ENCODE measurements at places on chromosomes 5 and 9.
A peak's percentile ranks its signal among the peaks of the same experiment; 100 is the strongest.

GRCh38 chr9:15211815-15212495, 95.1 kb downstream of the TTC39B start:
- peak; percentile 41 for DNase-seq

GRCh38 chr9:111467778-111468367, 16.3 kb downstream of the ECPAS start:
- DNase-seq, result no peak

- DNase-seq, result peak; percentile 94
Observed at GRCh38 chr5:68046445-68046844, 169.1 kb upstream of the PIK3R1 start.

DNA sequence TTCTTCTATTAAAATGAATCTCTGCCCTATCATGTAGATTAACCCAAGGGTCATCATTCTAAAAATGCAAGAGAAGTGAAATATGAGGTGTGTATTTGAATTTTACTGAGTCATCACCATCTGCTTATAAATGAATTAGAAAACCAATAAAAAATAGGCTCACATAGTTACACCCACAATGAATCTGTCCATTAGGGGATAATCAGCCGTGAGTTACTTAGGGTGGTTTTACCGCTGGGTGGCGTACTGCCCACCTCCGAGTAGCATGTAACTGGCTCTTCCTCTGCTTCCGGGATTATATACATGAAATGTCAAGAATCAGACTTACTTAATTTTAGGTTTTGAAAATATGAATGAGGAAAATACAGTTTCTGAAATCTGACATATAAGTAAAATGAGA, 332.9 kb upstream of the CCNG1 start:
- DNase-seq, result no peak

- peak; percentile 60 for DNase-seq
Observed at GRCh38 chr9:96062031-96062430, 186.5 kb downstream of the ERCC6L2 start.

- DNase-seq, result no peak
Observed at GRCh38 chr5:174692381-174692780, 32.0 kb upstream of the MSX2 start.

DNA sequence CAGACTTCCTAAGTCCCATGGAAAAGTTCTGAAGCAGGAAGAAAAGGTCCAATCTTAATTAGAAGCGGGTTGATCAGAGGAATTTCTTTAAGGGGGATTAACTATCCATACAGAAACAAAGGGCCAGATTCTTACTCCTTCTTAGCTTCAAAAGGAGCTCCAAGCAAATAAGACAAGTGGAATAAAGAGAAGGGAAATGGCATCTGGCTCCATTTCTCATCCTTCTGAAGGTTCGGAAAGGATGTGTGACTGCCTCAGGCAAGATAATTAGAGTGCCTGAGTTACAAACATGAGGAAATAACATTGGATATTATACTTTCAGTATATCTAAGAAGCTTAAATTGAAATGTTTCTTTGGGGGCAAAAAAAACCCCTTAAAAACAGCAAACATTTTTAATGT, 88.1 kb upstream of the ADAMTS19 start:
- DNase-seq, result no peak

GRCh38 chr9:69996967-69997366, 46.7 kb upstream of the MAMDC2 start:
- DNase-seq, result peak; percentile 72

- DNase-seq, result no peak
Observed at GRCh38 chr5:5373351-5373989, 49.0 kb upstream of the ICE1 start.

DNA sequence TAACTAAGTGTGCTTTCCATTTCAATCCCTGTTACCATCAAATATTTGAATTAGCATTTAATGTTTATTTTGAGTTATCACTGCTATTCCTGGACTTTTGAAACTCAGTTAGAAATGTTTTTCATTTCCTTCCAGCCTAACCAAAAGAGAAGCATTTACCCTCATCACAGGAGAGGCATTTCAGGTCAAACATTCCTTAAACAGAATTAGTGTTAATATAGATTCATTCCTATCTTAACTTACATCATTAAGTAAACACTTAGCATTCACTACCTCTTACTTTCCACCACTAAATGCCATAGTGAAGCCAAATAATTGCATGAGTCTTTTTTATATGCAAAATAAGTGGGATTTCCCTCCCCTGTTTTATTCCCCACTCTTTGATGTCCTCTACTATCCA, 136.6 kb upstream of the OR13F1 start:
- no peak for DNase-seq

- peak; percentile 47 for DNase-seq
Observed at GRCh38 chr5:68217528-68217927, 2.0 kb downstream of the PIK3R1 start.

GRCh38 chr9:36800455-36800854, 227.8 kb downstream of the MELK start:
- DNase-seq, result no peak

DNA sequence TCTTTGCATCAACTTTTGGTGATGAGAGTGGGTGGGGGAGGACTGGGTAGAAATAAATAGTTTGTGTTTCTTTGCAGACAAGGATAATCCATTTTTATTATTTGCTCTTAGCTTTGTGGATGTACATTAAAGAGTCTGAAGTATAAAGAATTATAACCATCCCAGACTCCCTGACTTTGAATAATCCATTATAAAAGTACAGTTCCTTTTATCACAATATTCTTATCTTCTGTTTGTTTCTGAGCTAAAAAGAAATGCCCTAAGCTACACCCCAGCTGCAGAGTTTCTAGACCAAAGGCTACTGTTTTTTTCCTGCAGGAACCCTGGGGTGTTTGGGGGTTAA, 77.9 kb downstream of the NDFIP1 start:
- no peak for DNase-seq

- no peak for DNase-seq
Observed at GRCh38 chr5:37090123-37090726, 159.0 kb downstream of the CPLANE1 start.

DNA sequence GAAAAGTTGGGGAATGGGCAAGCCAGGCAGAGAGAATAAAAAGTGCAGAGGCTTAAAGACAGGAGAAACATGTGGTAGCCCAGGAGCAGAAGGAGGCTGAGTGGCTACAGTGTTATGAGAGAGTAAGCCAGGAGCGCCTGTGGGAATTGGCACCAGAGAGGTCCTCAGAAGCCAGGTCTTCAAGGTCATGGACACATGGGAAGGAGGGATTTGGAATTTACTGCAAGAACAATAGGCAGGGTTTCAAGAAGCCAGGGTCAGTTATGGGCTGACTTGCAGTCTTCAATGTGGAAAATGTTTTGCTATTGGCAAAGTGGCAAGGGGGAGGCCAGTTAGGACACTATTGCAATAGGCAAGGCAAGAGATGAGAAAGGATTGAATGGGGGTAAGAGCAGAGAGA, 29.3 kb downstream of the ERAP1 start:
- DNase-seq, result no peak

- DNase-seq, result no peak
Observed at GRCh38 chr5:61386045-61386800, 54.2 kb downstream of the ZSWIM6 start.

GRCh38 chr5:143222287-143223231, 180.9 kb downstream of the NR3C1 start:
- no peak for DNase-seq

GRCh38 chr5:154646745-154647113, 108.4 kb upstream of the LARP1 start:
- no peak for DNase-seq

DNA sequence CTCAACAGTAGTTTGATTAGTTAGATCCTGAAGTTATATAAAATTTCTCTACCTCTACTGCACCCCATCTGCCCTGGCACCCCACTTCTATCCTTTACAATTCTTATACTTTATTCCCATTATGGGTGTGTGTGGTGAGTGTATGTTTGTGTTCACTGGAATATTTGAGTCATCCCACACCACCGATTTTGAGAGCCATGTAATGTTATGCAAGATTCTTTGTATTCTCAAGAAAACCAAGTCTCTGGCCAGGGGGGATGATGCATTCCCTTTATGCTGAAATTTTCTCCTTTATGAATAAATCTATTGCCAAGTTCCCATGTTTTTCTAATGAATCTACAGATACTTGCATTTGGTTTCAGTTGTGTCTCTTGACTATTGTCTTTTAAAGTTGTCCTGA, 266.8 kb downstream of the ARHGEF28 start:
- DNase-seq, result peak; percentile 98

DNA sequence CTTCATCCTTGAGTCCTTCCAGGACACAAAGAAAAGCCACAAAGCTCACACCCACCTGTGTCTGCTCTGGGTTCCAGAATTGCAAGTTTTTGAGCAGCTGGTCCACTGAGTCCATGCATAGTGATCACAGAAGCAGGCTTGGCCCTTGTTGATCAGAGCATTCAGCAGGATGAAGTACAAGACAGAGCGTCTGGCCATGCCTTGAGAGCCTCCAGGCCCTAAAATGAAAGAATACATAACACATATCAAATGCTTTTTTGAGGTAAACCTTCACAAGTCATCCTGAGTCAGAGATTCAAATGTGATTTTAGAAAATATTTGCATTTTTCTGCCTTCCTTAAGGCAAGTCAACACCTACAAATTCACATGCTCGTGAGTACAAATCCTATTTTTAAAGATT, 10.3 kb downstream of the C6 start:
- DNase-seq, result no peak

DNA sequence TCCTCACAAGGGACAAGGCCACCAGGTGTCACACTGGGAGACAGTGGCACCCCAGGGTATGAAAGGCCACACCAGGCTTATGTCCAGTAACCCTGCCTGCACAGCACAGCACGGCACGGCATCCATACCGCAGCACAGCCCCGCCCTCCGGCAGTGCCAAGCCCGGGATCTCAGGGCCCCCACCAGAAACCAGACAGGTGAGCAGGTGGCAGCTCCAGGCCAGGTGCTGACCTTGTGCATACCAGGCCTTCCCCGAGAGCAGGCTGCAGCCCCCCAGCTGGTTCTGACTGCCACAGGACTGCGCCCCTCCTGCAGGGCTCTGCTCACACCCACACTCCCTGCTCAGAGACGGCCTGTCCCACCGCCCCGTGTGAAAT, 56.5 kb downstream of the ADAMTS2 start:
- DNase-seq, result no peak

- peak; percentile 78 for DNase-seq
Observed at GRCh38 chr5:127875235-127876021, 172.2 kb downstream of the CCDC192 start.

DNA sequence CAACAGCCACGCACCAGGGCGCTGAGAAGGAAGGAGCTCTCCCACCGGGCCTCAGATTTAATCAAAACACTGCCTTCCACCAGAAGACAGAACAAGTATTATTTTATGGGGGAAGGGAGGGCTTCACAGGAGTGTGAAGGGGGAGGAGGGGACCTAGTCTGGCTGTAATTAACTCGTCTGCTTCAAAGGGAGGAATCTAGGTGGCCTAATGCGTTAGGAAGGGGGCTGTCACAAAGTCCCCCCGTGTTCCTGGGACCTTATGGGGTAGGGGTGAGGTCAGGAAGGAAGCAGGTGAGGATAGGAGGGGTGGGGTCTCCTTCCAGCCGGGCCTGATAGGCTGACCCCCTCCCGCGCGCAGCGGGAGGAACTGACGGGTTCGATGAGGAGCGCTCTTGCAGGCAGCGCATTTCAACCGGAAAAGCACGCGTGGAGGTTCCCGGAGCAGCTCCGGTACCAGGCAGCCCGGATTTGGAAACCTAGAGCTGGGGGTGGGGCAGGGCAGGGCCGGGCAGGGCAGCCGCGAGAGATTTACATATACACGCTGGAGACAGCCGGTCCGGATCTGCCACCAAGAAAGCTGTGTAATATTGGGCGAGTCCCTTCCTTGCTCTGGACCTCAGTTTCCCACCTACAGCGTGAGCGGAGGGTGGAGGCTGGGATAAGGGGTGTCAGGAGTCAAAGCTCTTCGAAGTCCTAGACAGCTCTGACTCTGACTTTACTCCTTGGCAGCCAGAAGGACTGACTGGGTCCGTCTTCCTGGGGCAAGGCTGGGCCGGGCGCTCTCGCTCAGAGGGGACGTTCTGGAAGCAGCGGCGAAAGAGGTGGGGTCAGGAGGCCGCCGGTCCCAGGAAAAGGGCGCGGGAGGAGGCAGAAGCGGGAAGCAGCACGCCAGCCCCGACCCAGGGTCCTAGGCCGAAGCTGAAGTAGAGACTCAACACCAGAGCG, 1.8 kb downstream of the SHB start:
- DNase-seq, result peak; percentile 51

DNA sequence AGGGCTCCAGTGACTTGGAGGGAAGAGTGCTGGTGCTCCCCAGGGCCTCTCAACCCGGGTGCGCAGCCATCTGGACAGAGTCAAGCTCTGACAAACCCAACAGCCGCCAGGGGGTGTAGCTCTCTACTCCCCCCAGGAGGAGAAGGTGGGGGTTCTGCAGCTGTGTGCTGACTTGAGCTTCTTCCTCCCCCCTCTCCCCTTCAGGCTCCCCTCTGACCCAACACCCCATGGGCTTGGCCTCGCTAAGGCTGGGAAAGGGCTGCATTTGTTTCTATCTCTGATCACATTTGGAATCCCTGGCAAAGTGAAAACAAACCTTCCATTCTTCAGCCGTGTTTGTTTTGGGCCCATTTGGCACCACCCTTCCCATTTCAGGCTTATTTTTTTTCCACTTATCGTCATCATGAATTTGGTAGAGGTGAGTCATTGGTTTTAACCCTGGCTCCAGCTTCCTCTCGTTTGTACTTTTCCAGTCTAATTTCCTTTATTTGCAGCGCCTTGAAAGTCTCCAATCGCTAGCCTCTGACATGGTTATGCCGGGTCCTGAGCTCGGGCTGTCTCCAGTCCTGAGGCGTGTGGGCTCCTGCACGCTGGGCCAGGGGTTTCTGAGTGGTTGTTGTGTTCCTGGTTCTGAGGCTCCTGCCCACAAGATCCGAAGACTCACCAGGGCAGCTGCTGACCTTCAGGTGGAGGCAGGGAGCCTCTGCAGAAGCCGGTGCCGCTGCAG, 36.1 kb downstream of the DAP start:
- peak; percentile 91 for DNase-seq

DNA sequence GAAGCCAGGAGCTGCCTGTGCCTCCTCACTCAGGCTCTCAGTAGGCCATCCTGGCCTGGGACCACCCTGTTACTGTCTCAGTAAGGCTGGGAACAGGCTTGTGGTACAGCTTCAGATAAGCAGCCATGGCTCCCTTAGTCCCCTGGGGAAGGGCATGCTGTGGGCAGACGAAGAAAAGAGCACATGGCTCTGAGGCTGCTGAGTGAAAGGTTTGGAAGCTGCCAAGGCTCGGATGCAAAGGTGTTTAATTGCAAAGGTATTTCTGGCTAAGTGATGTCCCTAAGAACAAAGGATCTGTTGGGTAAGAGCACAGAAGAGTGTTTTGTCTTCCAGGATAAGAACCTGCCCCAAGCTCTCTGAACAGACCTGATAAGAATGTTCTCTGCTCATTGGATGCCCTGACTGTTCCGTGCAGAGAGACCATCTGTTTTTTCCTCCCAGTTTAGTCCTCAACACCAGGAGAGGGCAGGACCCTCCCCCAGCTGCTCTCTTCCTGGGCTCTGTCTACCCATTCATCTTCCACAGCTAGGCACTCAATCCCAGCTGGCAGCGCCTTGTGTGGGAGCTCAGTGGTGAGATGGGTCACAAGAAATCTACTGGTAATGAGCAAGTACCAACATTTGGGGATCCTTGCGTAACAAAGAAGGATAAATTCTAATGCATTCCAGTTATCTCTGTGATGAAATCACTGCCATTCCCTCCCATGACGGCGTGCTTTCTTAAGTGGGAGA, 17.7 kb downstream of the ANGPTL2 start:
- peak; percentile 31 for DNase-seq

- no peak for DNase-seq
Observed at GRCh38 chr5:37665889-37666288, 174.0 kb downstream of the GDNF start.

All from cardiac fibroblast (primary cell).